ENCODE measurements at places on chromosomes 4 and X.

DNA sequence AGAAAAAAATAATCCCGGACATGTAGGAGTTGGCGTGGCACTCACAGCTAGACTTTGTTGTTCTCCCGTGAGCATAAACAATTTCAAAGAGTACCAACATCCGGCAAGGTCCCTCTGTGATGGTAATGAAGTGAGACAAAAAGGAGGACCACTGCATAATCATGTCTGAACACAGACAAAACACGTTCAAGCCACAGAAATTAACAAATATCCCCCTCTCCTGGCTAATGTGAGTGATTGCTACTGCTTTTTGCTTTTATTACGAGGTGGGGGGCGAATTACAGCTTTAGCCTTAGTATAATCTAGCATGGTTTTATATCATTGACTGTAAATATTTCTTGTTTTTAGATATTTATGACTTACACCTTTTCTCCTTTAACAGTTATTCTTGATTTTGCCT is 118.5 kb downstream of the PLS3 start:
- no peak for DNase-seq

GRCh38 chr4:8320386-8320750 is 50.8 kb downstream of the HTRA3 start:
- no peak for DNase-seq

DNA sequence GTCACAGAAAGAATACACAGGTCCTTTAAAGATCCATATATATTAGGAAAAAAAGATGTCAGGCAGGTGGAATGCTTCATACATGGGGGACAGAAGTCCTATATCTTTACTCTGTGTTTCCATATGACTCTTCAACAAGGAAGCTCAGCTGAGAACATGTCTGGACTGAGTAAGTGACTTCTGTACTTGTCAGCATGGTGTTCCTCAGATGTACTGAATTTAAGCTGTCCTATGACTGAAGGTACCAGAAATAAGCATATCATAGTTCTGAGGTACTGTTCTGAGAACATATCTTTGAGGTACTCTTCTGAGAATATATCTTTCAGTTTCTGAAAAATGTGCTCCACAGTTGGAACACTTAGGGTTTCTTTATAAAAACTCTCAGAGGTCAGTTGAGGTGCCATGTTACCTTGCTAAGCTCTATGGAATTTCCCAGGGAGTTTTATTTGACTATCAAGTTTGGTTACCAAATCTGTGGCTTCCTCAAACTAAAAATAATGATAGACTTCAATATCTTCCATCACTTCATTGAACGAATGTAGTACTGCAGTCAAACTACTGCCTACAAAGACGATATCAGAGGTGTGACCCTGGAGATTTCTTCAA is 597.2 kb upstream of the GNPDA2 start:
- DNase-seq: no peak

- DNase-seq: no peak
Observed at GRCh38 chrX:116449156-116449555, 12.8 kb downstream of the SLC6A14 start.

- no peak for DNase-seq
Observed at GRCh38 chr4:107853444-107854355, 29.0 kb downstream of the SGMS2 start.

GRCh38 chr4:141021397-141022110 is 111.7 kb downstream of the RNF150 start:
- no peak for DNase-seq

GRCh38 chr4:174526731-174527130 is 4.4 kb upstream of the HPGD start:
- no peak for DNase-seq

DNA sequence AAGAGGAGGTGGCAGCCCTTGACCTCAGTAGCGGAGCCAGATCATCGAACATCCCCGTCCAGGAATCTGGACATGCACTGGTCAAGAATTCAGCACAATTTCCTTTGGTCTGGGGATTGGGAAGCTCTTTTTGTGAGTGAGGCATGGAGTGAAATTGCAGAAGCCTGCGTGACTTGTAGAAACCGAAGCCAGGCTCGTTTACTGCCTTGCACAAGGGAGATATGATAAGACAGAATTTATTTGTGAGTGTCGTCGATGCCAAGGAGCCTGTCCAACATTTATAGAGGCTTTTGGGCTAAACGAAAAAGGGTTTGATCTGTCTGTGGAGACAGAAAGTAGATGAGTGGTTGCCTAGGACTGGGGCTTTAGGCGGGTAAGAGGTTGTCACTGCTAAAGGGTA is 50.6 kb downstream of the TBL1X start:
- DNase-seq: no peak
